ENCODE measurements at places on chromosomes 12 and 14.

- DNase-seq: no peak
These were observed 3.6 kb downstream of the FGD4 start for GRCh38 chr12:32402946-32403345.

DNA sequence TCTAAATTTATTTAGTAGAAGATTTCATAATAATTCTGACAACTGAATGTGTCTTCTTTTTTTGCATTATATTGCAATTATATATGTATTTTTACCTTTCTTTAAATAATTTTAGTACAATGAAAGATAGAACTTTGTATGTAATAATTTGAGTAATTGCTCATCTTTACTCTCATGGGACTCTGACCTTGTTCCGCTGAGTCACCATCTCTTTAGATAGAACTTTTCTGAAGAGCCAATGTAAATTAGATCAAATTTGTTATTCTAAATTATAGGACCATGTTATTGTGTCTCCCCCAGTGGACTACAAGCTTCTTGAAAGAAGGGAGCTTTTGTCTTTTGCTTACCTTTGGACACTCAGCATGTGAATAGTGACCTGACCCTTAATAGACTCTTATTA lies 96.1 kb downstream of the TRHDE start:
- no peak for DNase-seq

DNA sequence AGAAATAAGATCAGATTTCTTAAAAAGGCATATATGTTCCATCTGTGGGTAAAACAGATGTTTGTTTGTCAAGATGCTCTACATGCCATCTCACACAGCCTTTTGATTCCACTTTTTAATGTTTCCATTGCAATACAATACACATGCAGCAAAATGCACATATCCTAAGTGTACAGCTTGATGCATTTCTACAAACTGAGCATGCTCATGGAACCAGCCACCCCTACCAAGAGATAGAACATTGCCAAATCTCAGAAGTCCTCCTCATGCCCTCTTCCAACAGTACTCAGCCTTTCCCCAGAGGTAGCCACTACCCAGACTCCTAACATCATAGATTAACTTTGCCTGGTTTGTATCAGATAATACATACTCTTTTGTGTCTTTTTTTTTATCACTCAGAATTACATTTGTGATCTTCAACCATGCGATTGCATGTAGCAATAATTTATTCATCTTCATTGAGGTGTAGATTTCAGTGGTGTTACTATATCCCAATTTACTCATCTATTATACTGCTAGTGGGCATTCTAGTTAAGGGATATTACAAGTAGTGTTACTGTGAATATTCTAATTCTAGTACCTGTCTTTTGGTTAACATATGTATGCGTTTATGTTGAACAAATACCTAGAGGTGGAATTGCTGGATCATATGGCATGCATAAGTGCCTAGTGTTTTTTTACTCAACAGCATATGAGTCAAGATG lies 3.3 kb downstream of the GPR65 start:
- DNase-seq: no peak

DNA sequence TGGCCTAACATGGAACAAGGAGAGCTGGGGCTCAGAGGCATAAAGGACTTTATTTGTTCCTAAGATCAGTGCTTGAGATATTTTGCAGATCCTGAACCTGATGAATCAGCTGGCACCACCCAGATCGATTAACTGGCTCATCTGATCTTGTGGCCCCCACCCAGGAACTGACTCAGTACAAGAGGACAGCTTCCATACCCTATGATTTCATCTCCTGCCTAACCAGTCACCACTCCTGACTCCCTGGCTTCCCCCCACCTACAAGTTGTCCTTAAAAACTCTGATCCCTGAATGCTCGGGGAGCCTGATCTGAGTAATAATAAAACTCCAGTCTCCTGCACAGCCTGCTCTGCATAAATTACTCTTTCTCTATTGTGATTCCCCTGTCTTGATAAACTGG lies 5.1 kb downstream of the C12orf56 start:
- peak; percentile 25 for DNase-seq

DNA sequence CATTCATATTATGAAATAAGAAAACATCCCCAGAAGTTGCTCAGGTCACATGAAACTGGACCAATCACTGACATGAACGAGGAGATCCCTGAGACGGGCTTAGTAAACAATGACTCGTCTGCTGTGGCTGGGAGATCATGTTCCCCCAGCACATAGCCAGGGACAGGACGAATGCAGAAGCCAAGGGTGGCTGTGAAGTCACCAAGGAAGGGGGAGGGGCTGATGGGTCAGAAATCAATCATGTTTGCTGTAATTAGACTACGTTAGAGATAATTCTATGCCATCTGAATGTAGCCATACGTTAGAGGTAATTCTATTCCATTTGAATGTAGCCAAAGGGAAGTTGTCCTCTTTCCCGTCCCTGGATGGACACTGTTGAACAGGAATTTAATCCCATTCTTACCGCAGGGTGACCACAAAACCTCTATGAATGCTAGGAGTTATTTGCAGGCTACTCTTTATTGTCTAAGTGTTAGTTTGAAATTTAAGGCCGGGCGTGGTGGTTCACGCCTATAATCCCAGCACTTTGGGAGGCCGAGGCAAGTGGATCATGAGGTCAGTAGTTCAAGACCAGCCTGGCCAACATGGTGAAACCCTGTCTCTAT lies 332.9 kb downstream of the TMEM132D start:
- DNase-seq: no peak

- DNase-seq: no peak
These were observed 6.8 kb upstream of the ATG14 start for GRCh38 chr14:55418411-55418810.

GRCh38 chr14:45610318-45610717 lies 357.3 kb upstream of the MIS18BP1 start:
- no peak for DNase-seq

- DNase-seq: no peak
These were observed 20.1 kb downstream of the SPRING1 start for GRCh38 chr12:116717466-116718437.

DNA sequence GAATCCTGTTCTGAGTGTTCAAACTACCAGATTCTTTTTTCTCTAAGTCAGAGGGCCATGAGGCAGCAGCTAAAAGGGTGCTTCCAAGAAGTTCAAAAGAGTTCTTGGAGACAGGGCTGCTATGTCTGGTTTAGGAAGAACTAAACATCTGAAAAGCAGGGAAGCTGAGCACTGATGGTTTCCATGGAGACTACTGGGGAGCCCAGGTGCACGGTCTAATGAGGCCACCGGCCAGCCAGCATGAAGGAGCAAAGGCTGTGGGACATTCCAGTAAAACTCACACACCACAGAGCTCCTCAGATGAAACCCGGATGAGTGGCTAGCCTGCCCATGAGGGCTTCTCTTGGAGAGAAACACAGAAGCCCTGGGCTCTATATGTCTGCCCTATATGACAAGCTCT lies 97.3 kb downstream of the KCNK10 start:
- DNase-seq: no peak

GRCh38 chr14:33567023-33567728 lies 383.7 kb downstream of the EGLN3 start:
- DNase-seq: no peak
